ENCODE measurements at places on chromosomes 2 and 18.

GRCh38 chr2:158716921-158717320 is 78.2 kb upstream of the DAPL1 start:
- no peak for DNase-seq

GRCh38 chr2:174776223-174776622 is 12.0 kb upstream of the CHRNA1 start:
- no peak for DNase-seq

DNA sequence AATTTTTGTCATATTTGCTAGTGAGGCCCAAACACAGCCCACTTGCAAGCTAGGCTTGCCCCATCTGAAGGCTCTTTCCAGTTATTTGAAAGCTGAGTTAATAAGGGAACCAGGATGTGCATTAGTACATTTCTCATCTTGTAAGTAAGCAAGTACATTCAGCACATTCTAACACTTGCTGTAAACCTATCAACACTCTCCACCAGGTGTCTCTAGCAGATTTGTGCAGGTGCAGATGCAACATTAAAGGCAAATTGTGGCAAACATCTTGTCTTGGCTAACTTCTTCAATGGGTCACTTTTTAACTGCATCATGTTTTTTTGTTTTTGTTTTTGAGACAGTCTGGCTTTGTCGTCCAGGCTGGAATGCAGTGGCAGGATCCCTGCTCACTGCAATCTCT is 25.3 kb upstream of the MFSD6 start:
- peak; percentile 29 for DNase-seq

DNA sequence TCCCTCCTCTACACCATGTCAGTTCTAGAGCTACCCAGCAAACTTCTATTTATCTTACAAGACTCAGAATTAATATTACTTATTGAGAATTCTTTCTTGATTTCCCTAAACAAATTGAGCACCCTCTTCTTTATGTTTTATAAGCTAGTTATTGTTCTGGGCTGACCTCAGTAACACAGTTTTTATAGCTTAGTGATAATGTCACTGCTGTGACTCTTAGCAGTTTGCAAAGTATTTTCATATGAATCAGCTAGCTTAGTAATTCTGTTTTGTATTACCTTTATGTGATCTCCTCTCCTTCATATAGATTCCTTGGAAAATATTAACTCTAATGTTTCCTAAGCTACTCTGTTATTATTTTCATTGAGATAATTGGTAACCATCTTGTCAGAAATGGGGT is 114.9 kb downstream of the PMS1 start:
- no peak for DNase-seq

DNA sequence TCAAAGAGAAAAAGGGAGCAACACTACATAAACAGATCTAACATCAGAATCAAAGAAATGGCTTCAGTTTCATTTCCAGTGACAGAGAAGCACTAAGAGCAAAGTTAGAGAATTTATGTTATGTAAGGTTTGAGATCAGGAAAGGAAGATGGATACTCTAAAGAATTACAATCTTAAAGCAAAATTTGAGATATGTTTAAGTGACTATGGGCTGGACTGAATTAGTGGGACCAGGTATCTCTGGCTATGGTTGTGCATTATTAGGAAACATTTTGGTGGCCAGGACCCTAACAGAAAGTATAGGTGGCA is 208.2 kb downstream of the CCDC178 start:
- DNase-seq, result no peak

GRCh38 chr2:203948733-203949132 is 12.2 kb downstream of the ICOS start:
- no peak for DNase-seq

GRCh38 chr2:133248264-133248663 is 320.0 kb downstream of the NCKAP5 start:
- DNase-seq, result no peak

- DNase-seq, result peak; percentile 69
Observed at GRCh38 chr2:176079831-176080539, 3.8 kb downstream of the EVX2 start.

DNA sequence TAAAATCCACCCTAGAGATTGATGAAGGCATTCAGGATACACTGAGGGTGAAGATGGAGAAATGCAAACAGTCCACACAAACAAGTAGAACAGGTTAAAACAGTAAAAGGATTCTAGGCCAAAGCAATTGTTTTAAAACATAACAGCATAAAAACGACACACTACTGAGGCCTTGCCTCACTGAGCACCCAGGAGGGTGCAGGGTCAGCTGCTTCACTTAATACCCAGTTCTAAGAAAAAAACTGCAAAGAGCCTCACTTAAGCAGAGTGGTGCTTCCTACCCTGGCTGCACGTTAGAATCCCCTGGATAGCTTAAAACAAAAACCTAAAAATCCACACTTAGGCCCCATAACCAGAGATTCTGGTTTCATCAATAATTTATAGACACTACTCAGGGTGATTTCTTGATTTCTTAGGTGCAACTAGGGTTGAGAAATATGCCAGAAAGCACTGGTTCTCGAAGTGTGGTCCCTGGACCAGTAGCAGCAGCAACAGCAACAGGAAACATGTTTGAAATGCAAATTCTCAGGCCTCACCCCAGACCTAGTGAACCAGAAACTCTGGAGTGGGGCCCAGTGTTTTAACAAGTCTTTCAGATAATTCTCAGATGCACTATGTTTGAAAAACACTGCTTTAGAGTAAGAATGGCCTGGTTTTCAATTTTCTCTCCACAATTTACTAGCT is 279.1 kb downstream of the ZEB2 start:
- no peak for DNase-seq

- no peak for DNase-seq
Observed at GRCh38 chr18:10923141-10923540, 226.2 kb downstream of the PIEZO2 start.

DNA sequence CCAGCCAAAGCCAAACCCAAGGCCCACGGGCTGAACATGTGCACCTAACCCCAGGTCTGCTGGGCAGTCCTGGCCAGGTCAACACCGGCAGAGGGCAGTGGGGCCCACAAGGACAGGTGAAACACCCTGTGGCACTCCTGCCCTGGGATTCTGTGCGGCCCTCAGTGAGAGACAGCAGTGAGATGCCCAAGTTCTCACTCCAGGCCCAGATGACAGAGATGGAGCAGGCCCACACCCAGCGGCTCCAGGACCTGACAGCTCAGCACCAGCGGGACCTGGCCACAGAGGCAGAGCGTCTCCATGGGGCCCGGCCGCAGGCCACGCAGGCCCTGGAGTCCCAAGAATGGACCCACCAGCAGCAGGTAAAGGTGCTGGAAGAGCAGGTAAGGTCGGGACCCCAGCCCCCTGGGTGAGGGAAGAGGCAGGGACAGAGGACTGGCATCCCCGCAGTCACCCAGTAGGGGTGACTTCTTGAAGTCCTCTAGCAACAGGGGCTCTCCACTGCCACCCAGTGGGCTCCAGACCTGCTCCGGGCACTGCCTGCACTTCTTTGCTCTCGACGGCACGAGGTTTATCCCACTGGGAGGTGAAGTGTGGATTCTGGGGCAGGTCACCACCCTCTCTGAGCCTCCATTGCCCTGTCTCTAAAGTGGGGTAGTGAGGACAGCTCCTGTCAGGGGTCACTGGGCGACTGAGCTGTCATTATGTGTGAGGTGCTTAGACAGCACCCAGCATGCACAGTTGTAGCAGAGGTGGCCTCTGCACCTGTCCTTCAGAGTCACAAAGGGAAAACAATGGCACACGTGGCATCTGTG is 8.8 kb upstream of the SNED1 start:
- peak; percentile 14 for DNase-seq

- DNase-seq, result no peak
Observed at GRCh38 chr2:233354971-233355574, 779 bp downstream of the DGKD start.

DNA sequence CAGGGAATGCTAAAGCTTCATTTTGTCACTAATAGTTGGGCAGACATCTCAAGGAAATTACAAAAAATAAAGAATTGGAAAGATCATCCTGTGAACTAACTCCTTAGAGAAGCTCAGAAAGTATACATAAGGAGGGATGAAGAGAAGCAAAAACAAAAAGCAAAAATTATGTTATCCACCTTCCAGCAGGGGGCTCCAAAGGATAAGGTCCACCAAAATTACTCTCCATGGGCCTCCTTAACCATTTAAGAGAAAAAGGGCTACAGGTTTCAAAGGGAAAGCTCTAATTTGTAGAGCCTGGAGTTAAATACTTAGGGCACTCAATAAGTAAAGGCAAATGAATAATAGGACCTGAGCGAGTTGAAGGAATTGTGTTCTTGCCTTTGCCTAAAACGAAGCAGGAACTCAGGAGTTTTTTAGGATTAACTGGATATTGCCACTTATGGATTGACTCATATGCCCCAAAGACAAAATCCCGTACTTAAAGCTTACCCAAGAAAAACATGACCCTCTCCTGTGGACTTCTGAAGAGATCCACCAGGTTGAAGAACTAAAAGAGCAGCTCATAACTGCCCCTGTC is 1167.9 kb downstream of the DSC3 start:
- DNase-seq, result peak; percentile 20

DNA sequence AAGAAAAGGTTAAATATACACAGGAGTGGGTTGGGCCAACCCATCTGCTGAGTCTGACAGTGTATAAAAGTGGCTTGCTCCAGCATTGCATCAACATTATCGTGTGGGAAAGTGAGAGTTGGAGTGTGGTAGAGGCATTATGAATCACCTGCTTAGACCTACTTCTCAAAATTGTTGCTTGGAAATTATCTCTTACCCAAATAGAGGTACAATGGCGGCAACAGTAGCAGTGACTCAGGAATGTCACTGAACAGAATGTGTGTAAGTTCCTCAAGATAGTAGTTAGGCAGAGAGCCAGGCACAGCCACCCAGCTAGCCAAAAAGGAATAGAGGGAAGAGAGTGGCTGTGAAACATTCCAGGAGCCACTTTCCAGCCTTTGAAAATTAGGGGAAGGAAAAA is 616.0 kb downstream of the NUP35 start:
- no peak for DNase-seq

GRCh38 chr2:196703695-196704094 is 64.2 kb downstream of the CCDC150 start:
- DNase-seq, result no peak

DNA sequence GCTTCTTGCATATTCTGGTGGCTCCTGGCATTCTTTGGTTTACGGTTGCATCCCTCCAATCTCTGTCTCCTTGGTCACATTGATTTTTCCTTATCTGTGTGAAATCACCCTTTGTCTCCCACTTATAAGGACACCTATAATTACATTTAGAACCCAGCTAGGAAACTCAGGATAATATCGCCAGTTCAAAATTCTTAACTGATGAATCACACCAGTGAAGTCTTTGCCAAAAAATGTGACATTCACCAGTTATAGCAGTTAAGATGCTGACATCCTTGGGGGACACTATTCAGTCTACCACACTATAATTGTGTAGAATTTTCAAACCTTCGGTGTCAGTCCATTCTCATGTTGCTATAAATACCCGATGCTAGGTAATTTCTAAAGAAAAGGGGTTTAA is 320.2 kb downstream of the TMX3 start:
- no peak for DNase-seq

GRCh38 chr2:225083276-225083675 is 41.0 kb upstream of the DOCK10 start:
- DNase-seq, result no peak

GRCh38 chr2:12641441-12641840 is 75.3 kb upstream of the TRIB2 start:
- no peak for DNase-seq

DNA sequence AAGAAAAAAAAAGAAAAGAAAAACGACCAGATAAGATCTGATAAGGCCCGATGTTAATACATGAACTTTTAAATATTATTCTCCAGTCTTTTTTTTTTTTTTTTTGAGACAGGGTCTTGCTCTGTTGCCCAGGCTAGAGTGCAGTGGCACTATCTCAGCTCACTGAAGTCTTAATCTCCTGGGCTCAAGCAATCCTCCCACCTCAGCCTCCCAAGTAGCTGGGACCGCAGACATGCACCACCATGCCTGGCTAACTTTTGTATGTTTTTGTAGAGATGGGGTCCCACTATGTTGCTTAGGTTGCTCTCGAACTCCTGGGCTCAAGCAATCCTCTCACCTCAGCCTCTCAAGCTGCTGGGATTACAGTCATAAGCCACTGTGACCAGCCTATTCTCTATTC is 1.6 kb downstream of the ABCG5 start:
- DNase-seq, result no peak

DNA sequence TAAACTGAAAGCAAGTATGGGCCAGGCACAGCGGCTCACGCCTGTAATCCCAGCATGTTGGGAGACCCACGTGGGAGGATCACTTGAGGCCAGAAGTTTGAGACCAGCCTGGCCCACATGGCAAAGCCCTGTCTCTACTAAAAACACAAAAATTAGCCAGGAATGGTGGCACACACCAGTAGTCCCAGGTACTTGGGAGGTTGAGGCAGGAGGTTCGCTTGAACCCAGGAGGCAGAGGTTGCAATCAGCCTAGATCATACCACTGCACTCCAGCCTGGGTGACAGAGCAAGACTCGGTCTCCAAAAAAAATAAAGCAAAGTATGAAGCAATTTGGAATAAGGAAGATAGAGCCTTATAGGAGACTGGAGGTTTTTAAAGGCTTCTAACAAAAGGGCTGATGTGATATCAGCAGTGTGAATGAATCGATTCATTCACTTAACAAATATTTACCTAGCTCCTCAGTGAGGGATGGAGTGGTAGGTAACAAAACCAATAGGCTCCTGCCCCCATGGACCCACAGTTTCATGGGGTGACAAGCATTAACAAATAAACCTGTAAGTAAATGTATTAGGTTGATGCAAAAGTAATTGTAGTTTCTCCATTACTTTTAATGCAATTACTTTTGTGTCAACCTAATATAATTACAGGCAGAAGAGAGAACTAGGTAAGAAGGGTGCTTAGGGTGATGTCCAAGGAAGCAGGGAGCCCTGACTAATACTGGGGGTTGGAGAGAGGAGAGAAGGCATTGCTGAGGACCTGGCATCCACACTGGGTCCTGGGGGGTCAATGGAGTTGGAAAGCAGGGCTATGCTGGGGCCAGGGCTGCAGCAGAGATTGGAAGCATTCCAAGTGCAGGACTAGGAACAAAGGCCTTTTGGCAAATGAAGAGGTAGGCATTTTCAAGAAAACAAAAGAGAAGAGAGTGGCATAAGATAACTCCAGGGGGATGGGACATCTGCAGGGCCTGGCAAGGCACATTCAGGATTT is 195.4 kb upstream of the ARL4C start:
- no peak for DNase-seq

- DNase-seq, result no peak
Observed at GRCh38 chr2:237731663-237732062, 66.9 kb upstream of the RBM44 start.

DNA sequence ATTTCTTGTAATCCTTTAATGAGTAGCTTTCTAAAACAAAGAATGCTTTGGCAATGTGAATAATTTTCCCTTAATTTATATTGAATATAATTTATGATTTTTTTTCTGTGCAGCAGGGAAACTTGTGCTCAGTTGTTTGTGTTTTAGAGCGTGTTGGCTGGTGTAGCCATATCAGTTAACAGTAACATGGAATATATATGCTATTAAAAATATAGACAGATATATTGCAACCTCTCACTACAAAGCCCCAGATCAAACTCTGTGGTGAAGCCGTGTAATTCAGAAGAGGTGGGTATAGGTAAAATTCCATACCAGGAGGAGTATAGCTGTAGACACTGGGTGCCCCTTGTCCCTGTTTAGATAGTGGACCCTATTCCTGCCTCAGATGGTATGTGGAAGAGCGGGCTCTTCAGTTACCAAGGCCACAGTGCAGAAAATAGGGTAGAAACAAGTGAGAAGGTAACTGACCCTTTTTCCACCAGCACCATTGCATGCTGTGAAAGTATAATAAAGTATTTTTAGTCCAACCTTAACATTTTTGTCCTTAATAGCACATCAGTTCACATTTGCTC is 18.1 kb upstream of the RASGRP3 start:
- no peak for DNase-seq

- DNase-seq, result no peak
Observed at GRCh38 chr2:215749092-215749957, 264.0 kb downstream of the MREG start.

GRCh38 chr2:161419638-161420190 is 3.6 kb downstream of the TBR1 start:
- DNase-seq, result no peak
